Stimulated activated CD8-positive, alpha-beta memory T cell treated with anti-CD3 and anti-CD28 coated beads, Interleukin-7, amount 100 ng/mL, for 48 hours (primary cell): ENCODE measurements at places on chromosomes 12 and 14.

- DNase-seq, result no peak
These were observed 34.9 kb downstream of the TTC7B start for GRCh38 chr14:90781344-90781761.

GRCh38 chr12:52091869-52092268 lies 12.4 kb downstream of the SMIM41 start:
- DNase-seq, result no peak

- no peak for DNase-seq
These were observed 215.6 kb upstream of the USP15 start for GRCh38 chr12:62044450-62045135.

- no peak for DNase-seq
These were observed 743.2 kb downstream of the TMEM121 start for GRCh38 chr14:106269451-106270204.

DNA sequence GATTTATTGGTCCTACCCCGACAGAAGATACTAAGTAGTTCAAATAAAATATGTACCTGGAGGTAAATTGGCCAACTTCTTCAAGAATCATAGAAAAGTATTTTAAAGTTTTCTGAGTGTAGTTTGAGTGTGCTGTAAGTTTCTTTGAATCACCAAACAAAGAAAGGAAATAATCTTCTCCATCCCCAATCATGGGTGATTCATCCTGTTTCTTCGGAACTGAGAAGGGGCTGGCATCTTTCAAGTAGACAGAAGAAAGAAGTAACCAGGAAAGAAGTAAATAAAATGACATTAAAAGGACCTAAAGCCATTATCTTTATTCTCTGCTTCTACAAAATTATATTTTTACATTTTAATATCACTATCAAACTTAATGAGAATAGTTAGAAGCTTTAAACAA lies 6.8 kb downstream of the LMNTD1 start:
- no peak for DNase-seq

GRCh38 chr12:50353404-50353803 lies 43.0 kb downstream of the FAM186A start:
- no peak for DNase-seq

DNA sequence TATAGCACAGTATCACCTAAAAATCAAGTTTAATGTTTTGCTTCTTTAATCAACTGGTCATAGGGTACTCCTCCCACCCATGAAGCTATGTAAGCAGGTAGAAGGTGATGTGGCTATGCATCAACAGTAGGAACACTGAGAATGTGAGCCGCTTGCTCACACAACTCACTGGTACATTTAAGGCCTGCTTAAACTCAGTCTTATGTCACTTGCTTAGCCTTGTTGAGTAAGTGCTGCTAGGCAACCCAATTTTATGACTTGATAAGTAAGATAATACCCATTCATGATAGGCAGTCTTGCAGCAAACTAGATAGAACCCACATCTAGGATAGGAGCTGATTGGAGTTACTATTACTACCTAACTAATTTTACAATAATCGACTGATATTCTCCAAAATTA lies 70.0 kb upstream of the BMP4 start:
- DNase-seq, result no peak

GRCh38 chr12:24496755-24497154 lies 452.1 kb downstream of the BCAT1 start:
- no peak for DNase-seq

GRCh38 chr12:32532422-32532821 lies 133.1 kb downstream of the FGD4 start:
- no peak for DNase-seq

DNA sequence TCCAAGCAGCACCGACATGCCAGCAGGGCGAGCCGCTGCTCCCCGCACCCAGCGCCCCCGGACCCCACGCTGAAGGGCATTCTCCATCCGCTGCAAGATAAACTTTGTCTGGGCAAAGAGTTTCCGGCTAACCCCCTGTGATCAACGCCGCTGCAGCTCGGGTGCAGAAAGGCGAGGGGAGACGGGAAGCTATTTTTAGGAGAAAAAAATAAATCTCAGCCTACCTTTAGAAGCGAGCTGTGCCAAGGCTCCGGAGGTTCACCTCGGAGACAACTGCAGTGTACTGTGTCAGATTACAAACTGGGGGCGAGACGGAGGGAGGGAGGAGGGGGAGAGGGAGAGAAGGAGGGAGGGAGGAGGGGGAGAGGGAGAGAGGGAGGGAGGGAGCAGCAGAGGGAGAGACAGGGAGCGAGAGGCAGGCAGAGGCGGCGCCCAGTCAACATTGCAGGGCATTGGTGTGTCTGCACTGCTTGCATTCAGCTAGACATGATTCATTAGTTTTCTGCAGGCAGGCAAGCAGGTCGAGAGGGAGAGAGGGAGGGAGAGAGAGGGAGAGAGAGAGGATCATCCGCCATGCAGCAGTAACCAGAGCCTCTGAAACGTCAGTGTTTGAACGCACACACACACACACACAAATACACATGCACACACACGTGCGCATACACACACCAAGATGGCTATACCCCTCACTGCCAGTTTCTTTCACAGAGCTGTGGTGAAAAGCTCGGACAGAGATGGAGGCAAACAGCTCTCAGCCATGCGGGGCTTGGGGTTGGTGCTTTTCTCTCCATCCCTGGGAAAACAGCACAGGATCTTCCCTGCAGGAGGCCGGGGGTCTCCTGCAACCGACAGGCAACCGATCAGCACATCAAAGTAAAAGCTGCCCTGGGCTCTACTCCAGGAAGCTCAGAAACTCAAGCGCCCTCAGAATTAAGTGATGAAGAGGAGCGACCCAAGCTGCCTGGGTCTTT lies at the start of gene RIMBP2:
Gene RIMBP2 (minus strand): TSS at position 302 of the 971 bp plus-strand sequence. CDS start 237,286 bp downstream, outside the sequence.
- DNase-seq, result no peak

GRCh38 chr12:62347922-62348650 lies 87.9 kb downstream of the USP15 start:
- DNase-seq, result no peak

- no peak for DNase-seq
These were observed 63.2 kb upstream of the NR2C1 start for GRCh38 chr12:95136598-95136997.

GRCh38 chr12:65275627-65276026 lies 2.9 kb upstream of the MSRB3 start:
- DNase-seq, result no peak

DNA sequence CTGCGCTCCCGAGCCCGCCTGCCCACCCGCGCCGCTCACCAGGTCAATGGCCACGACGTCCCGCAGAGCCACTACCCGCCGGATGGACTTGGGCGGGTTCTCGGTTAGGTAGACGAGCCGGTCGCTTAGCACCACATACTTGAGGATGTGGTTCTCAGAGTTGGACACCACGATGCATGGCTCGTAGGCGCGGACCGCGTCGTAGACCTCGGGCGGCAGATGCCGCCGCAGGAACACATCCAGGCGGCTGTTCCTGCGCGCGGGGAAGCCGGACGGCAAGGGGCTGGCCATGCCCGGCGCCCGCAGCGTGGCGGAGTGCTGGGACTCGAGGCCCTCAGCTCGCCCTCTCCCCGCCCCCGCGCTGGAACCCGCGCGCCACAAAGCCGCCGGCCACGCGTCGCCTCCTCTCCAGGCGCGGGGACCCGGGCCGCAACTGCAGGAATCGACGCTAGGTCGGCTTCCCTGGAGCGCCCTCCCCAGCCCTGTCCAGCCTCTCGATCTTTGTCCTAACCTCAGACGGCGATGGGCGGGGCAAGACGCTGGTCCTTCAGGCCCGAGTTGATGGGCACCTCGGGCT lies at the start of gene C12orf56:
Gene C12orf56 (minus strand): TSS at position 484 of the 577 bp plus-strand sequence. CDS start 193 bp downstream, at position 291.
- no peak for DNase-seq

DNA sequence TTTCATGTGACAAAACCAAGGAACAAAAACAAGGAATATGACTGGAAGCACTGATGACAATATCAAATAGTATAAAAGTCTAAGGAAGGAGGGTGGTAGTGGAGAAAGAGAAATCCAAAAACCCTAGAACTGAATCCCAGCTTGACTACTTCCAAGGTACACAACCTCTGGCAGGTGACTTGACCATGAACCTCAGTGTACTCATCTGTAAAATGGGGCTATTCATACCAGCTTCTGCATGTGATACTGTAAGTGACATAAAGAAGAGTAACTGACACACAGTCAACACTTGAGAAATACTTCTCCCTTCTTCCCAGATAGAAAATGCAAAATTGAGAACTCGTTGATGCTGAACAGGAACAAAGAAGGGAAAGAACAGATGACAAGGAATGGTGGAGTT lies 10.3 kb upstream of the DPF3 start:
- no peak for DNase-seq

GRCh38 chr12:54032627-54033100 lies at the start of gene HOXC5:
HOXC5 (plus strand) TSS chr12:54033050; CDS start chr12:54033123, 73 bp downstream.
- no peak for DNase-seq

- no peak for DNase-seq
These were observed 5.6 kb upstream of the GCH1 start for GRCh38 chr14:54908190-54908589.

DNA sequence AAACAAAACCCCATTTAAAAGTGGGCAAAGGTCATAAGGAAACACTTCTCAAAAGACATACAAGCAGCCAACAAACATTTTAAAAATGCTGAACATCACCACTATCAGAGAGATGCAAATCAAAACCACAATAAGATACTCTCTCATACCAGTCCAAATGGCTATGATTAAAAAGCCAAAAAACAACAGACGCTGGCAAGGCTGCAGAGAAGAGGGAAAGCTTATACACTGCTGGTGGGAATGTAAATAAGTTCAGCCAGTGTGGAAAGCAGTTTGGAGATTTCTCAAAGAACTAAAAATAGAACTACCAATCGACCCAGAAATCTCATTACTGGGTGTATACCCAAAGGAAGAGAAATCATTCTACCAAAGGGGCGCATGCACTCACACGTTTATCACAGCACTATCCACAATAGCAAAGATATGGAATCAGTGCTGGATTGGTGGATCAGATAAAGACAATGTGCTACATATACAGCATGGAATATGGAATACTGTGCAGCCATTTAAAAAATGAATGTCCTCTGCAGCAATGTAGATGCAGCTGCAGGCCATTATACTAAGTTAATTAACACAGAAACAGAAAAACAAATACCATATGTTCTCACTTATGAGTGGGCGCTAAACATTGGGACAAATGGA lies 102.1 kb upstream of the DAAM1 start:
- no peak for DNase-seq

GRCh38 chr12:62279058-62279457 lies 18.9 kb downstream of the USP15 start:
- DNase-seq, result no peak

- no peak for DNase-seq
These were observed 1.6 kb downstream of the MARK3 start for GRCh38 chr14:103386713-103387329.
